ACHN (cell line): ENCODE measurements at places on chromosomes 1 and 21.
A peak's percentile ranks its signal among the peaks of the same experiment; 100 is the strongest.

DNA sequence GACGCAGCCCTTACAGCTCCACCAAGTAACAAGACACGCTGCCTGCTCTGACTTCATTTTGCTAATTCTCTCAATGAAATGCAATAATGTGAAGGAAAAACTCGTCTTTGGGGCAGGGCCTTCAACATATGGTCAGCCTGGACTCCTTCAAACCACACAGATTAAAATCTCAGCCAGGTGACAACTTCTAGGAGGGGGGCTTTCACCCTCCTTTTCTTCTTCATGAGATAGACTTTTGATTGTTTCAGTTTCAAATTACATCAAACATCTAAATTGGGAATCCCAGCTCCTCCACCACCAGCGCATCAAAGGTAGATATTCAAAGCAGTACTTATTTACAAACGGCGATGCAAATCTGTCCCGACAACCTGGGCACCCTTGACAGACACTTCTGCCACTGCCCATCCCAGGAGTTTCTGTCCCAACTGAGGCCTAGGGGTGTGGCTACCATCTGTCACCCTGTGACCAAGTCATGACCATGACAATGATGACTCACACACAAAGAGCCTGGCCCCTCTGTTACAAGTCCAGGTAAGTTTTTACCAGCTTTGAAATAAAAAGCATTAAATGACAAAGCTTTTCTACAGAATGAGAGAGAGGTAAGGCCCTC, 29.7 kb downstream of the SSBP3 start:
- DNase-seq = no peak

- DNase-seq = no peak
Measured at GRCh38 chr1:27430903-27431600, 38.6 kb downstream of the GPR3 start.

GRCh38 chr21:44592446-44593311, at the start of gene KRTAP10-6:
KRTAP10-6 (minus strand) TSS chr21:44592505; CDS start chr21:44592484, 21 bp downstream.
- DNase-seq = no peak

DNA sequence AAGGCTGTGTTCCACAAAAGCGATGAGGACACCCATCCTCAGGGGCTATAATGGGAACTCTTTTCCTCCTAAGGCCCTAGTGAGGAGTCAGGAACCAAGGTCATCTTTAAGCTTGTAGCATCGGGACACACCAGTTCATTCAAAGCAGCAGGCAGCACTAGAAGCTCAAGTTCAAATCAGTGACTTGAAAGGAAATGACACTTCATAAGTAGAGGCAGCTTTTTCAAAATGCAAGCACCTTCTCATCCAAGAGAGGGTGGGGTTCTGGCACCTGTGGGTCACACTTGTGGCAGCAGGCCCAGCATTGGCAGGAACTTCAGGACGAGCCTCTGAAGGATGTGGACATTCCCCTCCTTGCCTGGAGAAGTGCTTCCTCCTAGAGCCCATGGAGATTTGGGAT, 496.3 kb downstream of the KIF26B start:
- DNase-seq = no peak

DNA sequence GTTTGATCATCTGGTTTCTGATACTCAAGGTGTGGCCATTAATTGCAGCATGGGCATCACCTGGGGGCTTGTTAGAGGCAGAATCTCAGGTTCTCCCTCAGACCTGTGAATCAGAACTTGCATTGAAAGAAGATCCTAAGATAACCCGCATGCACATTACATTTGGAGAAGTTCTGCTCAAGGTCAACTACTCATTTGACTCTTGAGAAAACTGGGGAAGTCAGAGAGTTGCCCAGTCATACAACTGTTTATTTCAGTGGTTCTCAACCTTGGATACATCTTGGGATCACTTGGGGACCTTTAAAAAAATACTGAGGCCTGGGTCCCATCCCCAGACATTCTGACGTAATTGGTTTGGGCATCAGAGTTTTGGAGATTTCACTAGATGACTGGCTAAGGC, 30.5 kb downstream of the CAMTA1 start:
- DNase-seq = no peak

DNA sequence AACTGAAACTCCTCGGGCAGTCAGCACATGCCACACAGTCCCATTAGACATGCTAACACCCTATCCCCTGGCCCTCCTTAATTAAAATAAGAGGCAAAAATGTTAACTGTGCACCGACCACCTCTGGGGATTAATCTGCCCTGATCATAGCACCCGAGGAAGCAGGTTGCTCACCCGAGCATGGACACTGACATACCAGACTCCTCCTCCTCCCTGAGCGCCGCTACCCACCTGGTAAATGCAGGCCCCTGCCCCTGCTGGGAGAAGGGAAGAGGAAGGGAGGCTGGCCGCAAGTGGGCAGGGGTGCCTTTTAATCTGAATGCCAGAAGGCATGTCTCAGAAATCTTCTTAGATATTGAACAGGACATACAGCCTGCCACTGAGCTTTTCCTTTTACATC, 360.9 kb downstream of the RRAGC start:
- no peak for DNase-seq

DNA sequence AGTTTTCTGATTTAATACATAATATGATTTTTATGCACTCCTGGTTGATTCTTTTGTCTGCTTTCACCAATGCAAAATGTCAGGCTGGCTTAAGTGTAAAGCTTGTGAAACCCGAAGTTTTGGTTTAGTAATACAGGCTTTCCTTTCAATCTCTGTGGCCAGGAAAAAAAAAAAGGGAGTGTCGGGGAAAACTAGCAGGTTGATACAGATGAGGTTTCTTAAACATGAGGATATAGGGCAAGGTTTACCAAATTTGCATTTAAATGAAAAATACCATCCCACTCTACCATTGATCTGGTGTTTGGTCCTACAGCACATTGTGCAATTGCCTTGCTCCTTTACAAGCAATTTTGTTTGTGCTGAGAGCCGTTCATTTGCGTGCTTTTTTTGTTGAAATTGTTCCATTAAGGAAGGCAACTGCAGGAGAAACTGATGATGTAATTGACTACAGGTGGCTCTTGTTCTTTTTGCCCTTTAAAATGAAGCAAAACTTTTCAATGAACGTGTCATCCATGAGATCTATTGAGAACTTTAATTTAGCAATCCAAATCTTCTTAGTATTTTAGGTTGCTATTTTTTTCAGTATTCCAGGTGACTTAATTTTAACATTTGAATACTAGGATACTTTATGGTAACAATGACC, 22.7 kb downstream of the CLIC6 start:
- no peak for DNase-seq

DNA sequence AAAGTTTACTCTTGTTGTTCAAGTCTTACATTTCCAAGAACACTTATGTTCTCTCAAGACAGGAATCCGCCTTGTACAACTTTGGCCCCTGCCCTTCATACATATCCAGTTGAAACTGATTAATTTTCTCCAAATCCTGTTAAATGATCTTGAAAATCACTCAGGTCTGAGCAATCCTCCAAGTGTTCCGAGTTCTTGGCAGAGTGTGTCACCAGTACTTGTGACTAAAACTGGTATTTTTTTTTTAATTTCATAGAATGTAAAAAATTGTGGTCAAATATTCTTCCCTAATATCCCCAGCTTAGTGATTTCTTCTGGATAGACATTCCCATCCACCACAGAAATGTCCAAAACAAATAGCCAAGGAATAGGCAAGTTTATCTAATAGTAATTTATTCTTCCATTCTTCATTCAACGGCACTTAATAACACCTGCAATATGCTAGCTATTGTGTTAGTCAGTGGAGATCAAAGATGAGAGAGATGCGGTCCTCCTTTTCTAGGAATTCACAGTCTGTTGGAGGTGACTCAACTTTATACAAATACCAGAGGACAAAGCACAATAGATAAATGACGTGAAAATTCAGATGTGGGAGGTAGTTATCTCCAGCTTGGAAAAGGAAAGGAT, 71.4 kb downstream of the DIRAS3 start:
- peak; percentile 77 for DNase-seq

DNA sequence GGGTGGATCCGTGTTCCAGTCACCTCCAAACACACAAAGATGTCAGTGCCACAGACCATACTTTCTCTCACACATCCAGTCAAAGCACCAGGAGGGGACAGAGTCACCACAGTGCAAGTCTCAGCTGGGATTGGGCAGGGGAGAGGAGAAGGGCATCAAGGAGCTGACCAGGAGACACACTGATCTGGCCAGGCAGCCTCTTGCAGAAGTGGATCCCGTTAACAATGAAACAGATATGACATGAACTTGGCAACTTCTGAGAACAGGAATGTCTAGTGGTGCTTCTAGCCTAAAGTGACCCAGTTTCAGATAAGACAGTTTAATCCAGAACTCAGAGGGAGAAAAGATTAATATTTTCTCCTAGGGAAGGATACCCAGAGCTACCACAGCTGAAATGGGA, 71.0 kb downstream of the HIVEP3 start:
- no peak for DNase-seq

DNA sequence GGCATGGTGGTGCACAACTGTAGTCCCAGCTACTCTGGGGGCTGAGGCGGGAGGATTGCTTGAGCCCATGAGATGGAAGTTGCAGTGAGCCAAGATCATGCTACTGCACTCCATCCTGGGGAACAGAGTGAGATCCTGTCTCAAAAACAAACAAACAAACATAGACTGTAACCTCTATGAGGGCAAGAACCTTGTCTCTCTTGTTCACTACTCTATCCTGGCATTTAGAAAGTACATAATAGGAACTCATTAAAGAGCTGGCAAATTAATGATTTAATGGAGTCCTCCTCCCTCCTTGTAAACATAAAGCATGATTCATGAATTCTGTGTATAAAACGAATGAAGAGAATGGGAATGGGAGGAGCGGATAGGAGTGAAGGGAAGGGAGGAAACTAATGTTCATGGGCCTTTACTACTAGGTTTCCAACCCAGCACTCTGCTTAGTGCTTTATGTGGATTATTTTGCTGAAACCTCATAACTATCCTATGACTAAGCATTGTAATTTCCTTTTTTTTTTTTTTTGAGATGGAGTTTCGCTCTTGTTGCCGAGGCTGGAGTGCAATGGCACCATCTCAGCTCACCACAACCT, 8.6 kb downstream of the LMOD1 start:
- DNase-seq = peak; percentile 39

GRCh38 chr1:88742531-88742930, 58.5 kb downstream of the PKN2 start:
- DNase-seq = no peak

DNA sequence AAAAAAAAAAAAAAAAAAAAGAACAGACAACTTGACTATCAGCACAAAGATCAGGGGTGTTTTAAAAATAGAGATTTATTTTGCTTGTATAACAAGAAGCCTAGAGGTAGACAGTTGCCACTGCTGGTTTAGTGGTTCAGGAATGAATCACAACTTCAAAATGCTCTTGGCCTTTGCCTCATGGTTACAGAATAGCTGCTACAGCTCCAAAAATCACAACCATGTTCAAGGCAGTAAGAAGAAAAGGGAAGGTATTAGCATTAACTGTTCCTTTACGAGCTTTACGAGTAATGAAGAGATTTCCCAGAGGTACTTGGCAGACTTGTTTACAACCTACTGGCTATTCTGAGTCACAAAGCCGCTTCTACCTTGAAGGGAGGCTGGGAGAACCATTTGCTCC, 52.5 kb upstream of the PPM1J start:
- no peak for DNase-seq

DNA sequence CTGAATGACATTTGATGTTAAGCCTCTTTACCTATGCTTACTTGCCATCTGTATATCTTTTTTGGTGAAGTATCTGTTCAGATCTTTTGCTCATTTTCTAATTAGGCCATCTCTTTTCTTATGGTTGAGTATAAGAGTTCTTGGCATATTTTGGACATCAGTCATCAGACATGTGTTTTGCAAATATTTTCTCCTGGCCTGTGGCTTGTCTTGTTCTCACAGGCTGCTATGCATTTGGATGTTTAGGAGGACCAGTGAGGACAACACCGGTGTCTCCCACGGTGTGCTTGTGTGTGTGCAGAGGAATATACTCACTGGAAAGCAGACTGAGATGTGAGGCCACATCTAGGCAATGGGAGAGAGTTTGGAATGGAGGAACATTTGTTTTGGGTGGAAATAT, 87.1 kb upstream of the LYST start:
- peak; percentile 57 for DNase-seq

DNA sequence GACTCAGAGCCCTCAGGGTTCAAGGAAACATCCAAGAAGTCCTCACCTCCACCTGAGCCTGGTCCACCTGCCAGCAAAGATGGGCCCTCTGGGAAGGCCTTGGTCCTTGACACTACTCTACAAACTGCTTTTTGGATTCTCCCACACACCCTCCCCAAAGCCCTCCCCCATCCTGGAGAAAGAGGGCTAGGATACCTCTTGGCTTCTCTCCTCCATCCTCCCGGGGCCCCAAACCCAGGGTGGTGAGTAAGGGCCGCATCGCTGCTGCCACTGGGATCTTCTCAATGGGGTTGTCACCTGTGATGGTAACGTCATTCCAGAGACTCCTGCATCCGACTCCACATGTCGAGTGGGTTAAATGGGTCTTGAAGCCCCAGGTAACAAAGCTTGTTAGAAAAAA, 26.6 kb downstream of the MATN1 start:
- DNase-seq = no peak

GRCh38 chr21:43331111-43331961, 95.6 kb downstream of the SIK1 start:
- no peak for DNase-seq
